ENCODE measurements at places on chromosomes 1 and 21.

GRCh38 chr1:234645474-234645953, 35.5 kb upstream of the IRF2BP2 start:
- DNase-seq: no peak

DNA sequence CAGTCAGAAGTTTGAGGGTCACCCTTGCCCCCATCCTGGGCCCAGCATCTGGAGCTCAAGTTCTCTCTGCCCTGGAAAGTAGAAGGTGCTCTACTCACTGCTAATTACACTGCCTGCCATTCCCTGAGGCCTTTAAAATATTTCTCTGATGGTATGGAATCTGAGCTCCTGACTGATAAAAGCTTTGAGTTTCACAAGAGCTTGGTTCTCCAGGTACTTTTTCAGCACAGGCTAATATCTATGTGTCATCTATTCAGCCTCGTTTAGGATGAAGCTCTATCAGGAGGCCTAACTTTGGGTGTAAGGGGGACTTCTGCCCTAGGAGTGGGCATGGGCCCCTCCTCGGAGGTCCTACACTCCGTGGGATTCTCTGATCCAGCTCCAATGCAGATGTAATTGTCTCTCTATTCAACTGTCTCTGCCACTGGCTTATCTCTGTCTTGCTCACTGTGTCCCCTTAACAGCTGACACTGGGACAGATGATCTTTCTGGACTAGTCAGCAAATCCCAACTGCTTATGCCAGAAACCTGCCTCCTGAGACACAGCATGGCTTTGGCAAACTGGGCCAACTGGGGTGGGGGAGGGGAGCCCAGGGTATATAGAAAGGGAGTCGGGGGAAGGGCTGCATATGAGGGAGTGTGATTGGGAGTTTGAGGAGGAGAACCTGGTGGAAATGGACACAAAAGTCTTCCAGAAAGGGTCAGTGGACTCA, 104.2 kb upstream of the GADD45A start:
- DNase-seq: no peak

DNA sequence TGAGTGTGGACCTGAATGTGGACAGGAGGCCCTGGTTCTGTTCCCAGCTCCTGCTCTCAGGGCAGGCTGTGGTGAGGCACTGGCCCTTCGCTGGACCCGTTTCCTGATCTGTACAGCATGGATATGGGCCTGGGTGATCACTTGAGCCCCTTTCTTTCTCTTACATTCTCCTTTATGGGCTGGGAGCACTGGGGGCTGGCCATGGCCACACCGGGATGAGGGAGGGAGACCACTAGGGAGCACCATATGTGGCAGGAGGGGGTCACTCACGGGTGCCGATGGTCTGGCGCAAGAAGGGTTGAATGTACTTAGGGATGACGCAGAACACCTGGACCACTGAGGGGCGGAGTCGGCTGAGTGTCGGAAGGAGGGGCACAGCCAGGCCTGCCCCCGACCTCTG, 2.7 kb downstream of the DCST2 start:
- DNase-seq: no peak

DNA sequence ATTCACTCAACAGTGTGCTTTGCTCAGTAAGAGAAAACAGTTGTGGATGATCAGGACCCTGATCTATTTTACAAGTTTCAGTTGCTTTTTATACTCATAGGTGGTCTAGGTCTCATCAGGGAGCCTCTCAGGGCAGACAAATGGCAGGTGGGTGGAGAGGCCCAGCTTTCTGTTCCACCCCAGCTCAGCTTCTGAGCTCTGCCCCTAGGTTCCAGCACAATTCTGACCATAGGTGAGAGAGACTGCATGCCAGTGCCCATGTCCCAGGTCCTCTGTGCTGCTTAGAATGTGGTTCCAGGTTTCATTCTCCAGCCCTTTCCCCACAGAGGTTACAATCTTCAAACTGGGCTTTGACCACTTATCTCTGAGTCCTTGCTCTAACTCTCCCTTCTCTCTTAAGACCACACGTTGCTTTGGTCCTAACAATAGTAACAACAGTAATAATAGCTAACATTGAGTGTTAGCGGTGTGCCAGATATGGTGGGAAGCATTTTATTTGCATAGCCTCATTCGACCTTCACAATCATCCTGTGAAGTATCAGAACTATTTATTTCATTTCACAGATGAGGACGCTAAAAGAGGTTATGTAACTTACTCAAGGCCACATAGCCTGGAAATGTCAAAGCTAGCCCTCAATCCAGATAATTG, 19.6 kb upstream of the DUSP10 start:
- no peak for DNase-seq

GRCh38 chr21:29182691-29183092, 52.2 kb downstream of the MAP3K7CL start:
- no peak for DNase-seq

- no peak for DNase-seq
These were observed 16.5 kb downstream of the TADA1 start for GRCh38 chr1:166859597-166859996.

GRCh38 chr1:21779613-21780521, 3.1 kb downstream of the USP48 start:
- no peak for DNase-seq
